ENCODE measurements at places on chromosomes 2 and 18. TPM values are rescaled to one million over a fixed set of nuclear protein-coding genes. Genes with fewer than 3 reads are reported as not detected.

DNA sequence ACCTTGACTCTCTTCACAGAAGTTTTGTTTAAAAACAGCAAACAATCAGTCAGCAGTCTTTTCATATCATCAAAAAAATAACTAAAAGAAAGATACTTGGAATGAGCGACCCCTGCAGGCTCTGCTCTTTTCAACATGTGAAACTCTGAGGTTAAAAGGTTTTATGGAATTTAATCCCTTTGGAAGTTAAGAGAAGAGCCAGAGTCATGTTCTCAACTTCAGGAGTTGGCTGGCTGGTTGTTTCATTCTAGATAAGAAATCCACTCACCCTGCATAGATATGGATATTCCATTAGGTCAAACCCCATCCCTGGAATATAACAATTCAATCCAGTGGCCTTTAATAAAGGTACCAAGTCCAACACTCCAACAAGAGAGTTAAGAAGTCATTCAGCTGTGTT lies 115.6 kb upstream of the RMDN2 start:
- peak; percentile 48 for DNase-seq

GRCh38 chr2:36411962-36412444 lies 56.4 kb downstream of the CRIM1 start:
- no peak for DNase-seq

DNA sequence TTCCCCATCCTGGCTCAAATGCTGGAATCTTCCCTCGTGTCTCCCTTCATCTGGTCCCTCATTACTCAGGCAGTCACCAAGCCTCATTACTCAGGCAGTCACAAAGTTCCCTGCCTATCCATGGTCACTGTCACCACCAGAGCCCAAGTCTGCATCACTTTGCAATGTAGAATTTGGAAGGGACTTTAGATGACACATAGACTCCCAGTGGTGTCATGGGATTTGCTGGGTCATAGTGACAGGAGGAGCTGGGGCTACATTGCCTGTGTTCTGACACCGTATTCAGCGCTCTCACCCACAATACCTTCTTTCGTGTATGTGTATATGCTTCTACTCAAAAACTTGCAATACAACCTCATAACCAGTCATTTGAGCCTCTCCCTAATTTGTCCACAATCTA lies 2.1 kb upstream of the EMILIN1 start:
- no peak for DNase-seq

- DNase-seq, result no peak
Observed at GRCh38 chr18:70461323-70462077, 172.7 kb downstream of the SOCS6 start.

DNA sequence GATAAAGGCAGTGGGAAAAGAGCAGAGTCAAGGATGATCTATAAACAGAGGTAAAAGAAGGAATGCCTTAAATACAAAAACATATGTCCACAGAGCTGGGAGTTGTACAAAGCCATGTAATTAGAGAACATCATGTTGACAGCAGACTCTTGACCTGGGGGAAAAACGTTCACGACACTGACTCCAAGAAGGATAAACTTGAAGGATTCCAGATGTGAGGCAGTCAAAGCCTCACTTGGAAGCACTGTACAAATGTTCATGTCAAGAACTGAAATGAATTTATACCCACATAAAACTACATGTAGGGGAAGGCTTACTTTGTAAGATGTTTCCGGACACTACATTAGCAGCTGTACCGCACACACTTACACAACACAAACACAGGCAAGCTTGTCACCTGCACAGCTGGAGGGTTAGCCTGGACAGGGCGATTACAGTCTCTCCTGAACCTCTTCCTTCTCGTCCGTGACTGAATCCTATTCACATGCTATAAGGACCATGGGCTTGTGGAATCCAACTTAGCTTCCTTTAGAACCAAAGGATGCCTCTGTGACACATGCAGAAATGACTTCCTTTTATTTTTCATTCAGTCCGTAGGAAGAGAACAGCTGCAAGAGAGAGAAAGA lies 88.6 kb downstream of the SH3YL1 start:
- DNase-seq, result peak; percentile 66

- no peak for DNase-seq
Observed at GRCh38 chr2:171958475-171958874, 36.2 kb downstream of the HAT1 start.

DNA sequence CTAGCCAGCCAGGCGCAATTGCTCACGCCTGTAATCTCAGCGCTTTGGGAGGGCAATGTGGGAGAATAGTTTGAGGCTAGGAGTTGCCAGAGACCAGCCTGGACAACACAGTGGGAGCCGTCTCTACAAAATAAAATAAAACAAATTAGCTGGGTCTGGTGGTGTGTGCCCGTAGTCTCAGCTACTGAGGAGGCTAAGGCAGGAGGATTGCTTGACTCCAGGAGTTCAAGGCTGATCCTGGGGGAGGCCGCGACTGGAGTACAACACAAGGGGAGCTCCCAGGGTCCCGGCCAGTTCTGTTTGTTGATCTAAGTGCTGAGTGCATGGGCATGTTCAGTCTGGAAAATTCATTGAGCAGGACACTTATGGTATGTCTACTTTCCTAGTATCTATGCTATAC lies 2.6 kb downstream of the ST3GAL5 start:
- DNase-seq, result no peak

- DNase-seq, result no peak
Observed at GRCh38 chr2:69053416-69053965, 40.5 kb downstream of the ANTXR1 start.

DNA sequence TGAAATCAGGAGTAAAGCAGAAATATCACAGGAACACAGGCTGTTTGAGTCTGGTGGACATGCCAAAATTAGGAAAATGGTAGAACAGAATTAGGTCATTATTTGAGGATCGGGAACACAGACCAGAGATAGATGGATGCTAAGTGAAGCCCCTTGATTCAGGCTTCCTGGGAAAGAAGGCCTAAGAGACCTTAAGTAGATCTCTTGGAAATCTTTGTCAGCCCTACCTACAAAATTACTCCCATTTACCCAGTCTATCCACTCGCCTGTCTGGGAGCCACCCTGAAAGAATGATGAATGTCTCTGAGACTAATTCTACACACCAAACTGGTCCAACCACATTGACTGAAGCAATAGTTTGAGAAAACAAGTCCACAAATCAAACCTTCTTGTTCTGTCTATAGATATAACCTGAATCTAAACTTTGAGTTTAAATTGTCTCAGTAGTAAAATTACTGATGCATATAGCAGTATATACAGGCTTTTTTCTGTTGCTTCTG lies 36.6 kb upstream of the TANK start:
- DNase-seq, result no peak

DNA sequence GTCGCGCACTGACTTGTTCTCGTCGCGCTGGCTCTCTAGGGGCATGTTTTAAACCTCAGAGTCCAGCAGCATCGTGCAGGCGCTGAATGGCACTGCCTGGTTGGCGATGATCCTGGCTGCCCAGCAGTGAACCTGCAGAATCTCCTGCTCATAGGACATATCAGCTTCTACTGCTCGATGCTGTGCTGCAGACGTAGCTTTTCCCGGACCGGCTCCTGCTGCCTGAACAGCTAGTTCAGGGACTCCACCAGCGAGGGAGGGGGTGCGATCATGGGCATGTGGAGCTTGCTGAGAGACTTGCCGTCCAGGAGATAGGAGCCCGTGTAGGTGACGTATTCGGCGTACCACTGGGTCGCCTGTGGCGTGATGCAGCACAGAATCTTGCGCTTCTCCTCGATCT lies 890.0 kb upstream of the LRRTM1 start:
- DNase-seq, result no peak

The MCFD2 gene
- 44.8 TPM for total RNA-seq

The RPRD1A gene
- 55.2 TPM for total RNA-seq

GRCh38 chr2:8477552-8478470 lies 204.0 kb upstream of the ID2 start:
- DNase-seq, result no peak

GRCh38 chr18:11932393-11932792 lies 24.3 kb upstream of the MPPE1 start:
- no peak for DNase-seq

GRCh38 chr18:74610051-74610615 lies 12.5 kb downstream of the ZNF407 start:
- DNase-seq, result no peak

The EMILIN1 gene
- 211 TPM for total RNA-seq

The SCN2A gene
- total RNA-seq, result 0.88 TPM

DNA sequence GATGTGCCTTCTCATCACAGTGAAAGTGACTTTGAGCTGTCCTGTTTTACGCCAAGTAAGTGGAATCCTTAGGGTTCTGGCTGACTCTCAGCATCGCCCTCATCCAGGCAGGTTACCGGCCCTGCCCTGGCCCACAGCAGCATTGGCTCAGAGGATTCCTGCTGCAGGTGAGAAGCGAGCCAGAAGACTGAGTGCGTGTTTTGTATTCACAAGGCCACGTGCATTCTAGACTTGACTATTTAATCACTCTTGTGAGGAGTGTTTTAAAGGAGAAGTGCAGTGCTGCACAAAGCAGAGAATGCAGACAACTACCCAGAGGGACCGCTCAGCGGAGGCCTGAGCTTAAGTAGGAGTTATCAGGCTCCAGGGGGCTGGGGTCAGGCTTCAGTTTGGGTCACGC lies 48.3 kb downstream of the LAMA3 start:
- DNase-seq, result no peak

DNA sequence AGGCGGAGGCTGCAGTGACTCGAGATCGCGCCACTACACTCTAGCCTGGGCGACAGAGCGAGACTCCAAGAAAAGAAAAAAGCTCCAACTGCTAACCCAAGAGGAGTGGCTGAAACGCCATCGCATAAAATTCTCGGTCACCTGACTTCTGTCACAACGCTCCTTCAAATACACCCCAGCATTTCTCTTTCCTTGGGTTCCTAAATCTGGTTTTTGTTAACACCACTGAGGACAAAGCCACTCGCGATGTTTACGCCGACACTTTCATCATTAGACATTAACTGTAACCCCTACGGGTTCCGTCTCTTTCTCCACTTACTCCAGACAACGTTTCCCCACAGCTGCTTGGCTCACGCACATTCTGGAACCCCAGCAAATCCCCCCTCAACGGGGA lies 679 bp downstream of the CLK1 start:
- no peak for DNase-seq

- no peak for DNase-seq
Observed at GRCh38 chr2:199973703-199974102, 18.3 kb downstream of the MAIP1 start.

The ASB18 gene
- not detected for total RNA-seq

DNA sequence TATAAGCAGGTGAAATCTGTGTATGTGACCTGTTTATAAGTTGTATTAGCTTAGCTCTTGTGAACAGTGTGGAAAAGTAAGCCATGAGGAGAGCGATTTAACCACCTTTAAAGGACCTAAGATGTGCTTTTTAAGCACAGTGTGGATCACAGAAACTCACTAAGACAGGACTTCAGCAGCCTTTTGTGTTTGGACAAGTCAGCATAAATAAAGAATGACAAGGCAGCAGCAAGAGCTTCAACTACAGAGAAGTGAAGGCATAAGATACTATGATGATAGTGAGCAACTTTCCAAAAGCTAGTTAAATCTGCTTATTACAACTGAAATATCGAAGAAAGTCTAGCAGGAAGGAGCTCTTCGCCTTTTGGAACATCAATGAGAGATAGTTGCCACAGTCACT lies 8.9 kb downstream of the HNRNPA3 start:
- DNase-seq, result no peak

DNA sequence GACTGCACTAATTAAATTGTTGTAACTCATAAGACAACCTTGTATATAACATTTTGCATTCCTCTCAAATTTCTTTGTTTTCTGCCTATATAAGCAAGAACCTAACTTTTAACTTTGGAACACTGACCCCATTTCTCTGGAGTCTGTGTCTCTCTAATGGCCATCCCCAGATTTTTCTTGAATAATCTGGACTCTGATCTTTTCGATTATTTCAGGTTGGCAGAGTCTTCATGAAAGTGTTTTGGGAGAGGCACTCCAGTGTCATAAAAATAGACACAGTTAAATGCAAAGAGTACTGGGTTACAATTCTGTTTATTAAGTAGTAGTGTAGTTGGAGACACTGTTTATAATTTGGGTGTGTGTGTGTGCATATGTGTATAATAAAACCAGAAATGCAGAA lies 1467.7 kb upstream of the CELF4 start:
- no peak for DNase-seq

DNA sequence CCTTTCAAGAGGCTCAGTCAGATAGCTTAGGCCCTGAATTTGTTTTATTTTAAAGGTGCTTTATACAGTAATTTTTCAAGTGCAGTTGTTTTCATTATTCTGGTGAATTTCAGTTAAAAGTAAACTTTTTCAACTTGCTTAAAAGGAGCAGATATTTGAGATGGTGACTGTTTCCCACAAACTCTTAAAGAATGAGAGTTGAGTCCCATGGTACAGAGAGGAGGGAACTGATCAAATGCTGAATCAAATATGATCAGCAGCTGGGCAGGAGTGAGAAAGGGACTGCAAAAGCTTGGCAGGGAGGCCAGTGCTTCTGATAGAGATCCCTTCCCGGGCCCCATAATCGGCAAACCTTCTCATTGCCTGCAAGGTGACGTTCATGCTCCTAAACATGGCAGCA lies 91.2 kb downstream of the KCNS3 start:
- no peak for DNase-seq

- DNase-seq, result no peak
Observed at GRCh38 chr18:74898965-74899364, 301.3 kb downstream of the ZNF407 start.

The MOB4 gene
- 58.6 TPM for total RNA-seq

DNA sequence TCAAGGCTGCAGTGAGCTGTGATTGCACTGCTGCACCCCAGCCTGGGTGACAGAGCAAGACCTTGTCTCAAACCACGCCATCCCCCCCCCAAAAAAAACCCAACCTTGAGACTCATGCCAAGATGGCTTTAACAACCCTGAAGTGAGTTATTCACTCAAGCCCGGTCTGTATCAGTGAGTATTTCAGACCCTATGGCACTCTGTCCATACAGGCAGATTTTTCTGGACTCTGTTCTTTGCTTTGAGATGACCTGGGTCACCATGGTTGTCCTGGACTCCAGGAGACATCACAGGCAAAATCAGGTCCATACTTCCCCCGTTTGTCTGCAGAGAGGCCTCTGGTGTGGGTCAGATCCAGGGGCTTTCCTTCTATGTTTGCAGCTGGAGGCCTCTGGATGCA lies 91.7 kb downstream of the TGOLN2 start:
- no peak for DNase-seq

The CREG2 gene
- not detected for total RNA-seq

DNA sequence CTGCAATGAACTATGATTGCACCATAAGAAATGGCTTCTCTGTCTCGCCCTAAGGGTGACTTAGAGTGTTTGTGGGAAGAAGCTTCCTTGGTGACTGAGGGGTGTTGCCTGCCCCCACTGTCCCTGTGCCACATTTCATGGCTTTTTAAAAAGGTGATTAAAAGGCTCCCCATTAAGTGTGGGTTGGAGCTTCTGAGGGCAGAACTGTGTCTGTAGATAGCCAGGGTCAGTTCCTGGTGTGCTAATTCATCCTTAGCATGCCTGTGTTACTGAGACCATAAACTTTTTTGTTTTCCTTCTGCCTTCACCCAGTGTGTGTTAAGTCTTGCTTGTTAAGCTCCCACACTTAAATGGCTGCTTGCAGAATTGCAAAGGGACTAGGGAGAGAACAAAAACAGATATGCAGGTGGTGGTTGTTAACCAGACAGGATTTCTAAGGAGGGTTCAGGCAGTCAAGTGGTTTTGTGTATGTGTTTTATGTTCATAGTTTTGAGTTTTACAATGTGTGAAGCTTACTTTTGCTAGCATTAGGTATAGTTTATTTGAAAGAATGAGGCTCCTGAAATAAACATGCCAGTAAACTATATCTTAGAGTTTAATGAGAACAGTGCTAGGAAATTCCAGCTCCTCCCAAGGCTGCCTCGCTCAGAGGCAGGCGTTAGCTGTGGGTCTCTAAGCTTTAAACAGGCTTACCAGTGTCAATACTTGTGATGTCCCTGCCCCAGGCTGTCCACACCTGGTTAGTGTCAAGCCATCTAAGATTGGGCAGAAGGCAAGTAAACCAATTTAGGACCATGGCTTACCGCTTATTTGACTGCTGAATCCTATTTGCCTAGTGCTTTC lies 14.5 kb downstream of the CERS6 start:
- DNase-seq, result peak; percentile 48

Data from uterus (tissue), 4 donors.